Fibroblast of skin of scalp (primary cell): ENCODE measurements at places on chromosomes 7 and 10.
A peak's percentile ranks its signal among the peaks of the same experiment; 100 is the strongest.

DNA sequence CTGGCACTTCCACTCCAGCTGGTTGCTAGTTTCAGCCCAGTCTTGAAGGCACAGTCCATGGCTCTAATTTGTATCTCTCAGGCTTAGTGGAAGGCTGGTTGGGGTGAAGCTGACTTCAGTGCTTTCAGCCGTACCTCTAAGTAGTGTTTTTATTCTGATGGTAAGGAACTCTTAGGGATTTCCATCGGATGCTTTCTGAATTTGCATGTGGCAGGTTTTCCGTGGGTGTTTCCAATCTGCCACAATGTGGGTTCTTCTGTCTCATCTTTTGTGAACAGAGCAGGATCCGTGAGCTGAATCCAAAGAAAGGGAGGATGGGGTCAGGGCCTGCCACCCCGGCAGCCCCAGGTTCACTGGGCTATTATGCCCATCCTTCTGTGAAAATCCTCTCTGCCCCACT, 607.9 kb upstream of the MKI67 start:
- no peak for DNase-seq

DNA sequence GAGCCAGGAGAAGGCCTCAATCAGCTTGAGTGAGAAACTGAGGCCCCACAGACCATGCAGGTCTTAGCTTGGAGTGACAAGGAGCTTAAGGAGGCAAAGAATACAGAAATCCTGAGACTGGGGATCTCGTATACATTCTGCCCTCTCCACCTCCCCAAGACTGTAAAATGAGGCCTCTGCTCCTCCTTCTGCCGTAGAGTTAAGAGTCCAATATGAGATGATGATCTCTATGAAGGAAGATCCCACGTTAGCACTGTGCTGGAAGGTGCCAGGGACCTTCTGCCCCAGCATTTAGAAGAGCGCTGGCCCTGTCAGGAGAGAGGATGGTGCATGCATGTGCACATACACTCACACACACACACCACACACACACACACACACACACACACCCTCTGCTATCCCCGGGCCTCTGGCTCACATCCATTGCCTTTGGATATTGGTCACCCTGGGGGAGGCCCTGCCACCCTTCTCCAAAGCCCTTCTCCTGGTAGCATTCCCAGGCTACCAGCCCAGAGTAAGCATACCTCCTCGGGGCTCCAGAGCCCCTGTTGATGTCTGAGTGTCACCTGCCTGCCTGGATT, 15.0 kb downstream of the ZCCHC24 start:
- DNase-seq, result no peak

DNA sequence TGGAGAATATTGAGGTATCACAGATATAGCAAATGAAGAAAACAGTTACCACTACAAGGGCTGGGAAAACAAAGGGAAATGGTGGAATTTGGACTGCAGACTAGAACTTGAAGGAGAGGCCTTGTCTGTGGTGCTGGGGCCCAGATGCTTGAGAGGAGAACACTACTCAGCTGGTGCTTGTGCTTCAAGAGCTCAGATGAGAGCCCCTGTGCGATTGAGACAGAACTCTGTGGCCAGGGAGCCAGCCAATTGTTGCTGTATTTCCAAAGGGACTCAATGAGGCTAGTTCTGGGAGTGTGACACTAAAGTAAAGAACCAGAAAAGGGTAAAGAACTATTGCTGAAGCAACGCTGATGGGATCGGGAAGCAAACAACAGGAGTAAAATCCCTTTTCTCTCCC, 406.5 kb upstream of the SEMA3D start:
- no peak for DNase-seq

GRCh38 chr10:74923556-74923955, 97.2 kb downstream of the KAT6B start:
- DNase-seq, result no peak

DNA sequence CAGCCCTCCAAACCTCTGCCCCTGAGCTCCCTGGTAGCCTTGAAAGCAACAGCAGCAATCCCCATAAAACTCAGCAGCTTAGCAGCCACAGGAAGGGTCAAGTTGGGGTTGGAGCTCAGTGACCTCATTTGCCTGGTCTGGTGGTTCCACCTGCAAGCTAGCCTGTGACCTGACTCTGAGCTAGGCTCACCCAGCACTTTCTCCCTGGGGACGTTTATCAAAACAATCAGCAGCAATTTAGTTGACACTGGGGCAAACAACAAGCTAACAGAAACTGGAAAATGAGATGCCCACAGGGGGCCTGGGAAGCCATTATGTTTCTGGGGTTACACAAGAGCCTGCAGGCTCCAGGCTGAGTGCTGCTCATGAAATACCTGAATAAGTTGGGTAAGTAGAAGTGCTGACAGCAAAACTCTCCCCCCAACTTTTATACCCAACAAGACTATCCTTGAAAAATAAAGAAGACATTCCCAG, 22.4 kb upstream of the CRYGN start:
- DNase-seq, result no peak

- peak; percentile 73 for DNase-seq
These were observed 8.3 kb downstream of the TSPAN14 start for GRCh38 chr10:80462299-80462980.

GRCh38 chr10:78956391-78956790, 112.4 kb upstream of the ZMIZ1 start:
- no peak for DNase-seq

- DNase-seq, result peak; percentile 60
These were observed 121.7 kb downstream of the DOCK4 start for GRCh38 chr7:112084520-112084971.

DNA sequence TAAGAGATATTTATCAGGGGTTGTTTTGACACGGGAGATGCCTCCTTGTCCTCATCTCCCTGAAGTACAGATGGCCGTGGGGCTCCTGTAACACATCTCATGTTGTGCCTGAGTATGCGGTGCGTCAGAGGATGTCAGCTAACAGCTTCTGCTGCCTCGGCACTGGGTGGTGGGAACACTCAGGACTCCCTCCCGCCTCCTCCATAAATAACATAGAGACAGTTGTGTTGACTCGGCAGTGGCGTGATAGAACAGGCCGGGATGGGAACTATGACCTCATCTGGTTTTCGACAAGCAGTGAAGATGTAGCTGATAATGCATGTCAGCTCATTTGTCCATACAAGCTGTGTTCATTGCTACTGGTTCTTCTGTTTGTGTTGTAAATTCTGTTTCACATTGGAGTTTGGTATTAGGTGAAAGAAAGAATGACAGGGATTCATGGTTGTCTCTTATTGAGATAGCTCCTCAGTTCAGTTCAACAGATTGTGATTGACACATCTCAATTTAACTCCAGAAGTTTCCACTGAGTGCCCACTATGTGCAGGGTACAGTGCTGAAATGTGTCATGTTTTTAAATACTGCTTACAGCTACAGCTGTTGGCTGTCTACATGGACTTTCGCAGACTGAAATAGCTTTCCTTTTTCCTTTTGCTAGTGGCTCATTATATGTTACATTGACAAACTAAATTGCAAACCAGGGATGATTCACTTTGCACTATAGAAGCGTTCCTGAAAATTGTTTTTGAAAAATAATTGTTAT, 87.4 kb downstream of the CHN2 start:
- DNase-seq, result peak; percentile 18

DNA sequence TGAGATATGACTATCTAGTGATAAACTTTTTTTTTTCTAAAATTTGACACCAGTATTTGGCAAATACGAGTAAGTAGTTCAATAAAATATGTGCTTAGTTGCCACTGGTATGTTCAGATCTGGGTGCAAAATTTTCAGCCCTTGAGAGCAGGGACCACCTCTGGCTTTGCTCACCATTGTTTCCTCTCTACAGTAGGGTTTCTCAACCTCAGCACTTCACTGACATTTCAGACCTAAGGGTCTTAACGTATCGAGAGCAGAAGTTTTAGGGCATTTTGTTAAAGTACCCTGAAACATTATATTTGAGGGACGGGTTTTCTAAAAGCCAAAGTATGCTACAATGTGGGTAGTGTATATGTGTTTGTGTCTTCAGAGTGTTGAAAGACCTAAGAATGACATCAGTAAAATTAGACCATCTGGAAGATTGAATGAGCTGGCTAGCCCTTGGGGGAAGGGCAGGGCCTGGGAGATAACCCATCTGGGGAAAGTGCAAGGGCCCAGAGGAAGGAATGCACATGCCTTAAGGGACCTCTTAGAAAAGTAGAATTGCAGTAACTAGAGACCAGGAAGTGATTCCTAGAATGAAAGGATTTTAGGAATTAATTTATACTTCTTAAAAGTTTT, 11.8 kb downstream of the BZW2 start:
- peak; percentile 84 for DNase-seq

DNA sequence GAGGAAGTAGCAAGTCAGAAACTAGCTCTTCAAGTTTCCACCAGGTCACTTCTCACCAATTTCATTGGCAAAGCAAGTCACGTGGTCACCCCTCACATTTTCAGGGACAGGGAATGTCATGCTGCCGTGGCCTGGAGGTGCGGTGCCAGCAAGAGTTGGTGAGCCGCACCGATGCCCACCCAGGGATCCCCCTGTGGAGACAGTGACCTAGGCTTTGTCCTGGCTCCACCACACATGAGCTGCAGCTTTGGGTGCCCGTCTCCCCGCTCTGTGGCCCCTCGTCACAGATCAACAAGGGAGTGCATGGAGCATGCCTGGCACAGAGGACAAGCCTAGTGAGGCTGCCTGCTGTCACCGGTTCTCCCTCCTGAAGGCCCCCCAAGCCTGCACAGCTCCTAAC, 226.7 kb upstream of the PPP2R2D start:
- no peak for DNase-seq

DNA sequence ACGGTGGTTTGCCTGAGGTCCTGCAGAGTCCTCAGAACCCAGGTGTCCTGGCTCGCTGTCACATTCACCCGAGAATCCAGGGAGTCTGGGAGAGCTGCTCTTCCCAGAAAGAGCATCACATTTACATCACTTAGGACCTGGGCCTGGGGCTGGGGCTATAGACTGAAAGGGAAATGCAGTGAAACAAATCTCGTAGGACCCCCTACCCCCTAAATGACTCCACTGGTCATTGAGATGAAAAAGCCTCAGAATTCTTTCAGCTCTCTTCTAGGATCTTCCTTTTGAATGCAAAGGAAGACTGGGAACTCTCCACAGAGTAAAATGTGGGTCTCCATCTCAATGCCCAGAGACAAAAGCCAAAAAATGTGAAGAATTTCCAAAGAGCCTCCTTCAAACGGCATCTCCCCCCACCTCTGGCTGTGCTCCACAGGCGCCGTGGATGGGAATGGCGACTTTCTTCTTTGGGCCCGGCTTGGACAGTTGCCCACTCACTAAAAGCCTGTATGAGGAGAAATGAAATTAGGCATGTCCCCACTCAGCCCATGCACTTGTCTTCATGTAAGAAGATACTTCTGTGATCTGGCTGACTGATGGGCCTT, 49.0 kb upstream of the PODXL start:
- DNase-seq, result peak; percentile 46

DNA sequence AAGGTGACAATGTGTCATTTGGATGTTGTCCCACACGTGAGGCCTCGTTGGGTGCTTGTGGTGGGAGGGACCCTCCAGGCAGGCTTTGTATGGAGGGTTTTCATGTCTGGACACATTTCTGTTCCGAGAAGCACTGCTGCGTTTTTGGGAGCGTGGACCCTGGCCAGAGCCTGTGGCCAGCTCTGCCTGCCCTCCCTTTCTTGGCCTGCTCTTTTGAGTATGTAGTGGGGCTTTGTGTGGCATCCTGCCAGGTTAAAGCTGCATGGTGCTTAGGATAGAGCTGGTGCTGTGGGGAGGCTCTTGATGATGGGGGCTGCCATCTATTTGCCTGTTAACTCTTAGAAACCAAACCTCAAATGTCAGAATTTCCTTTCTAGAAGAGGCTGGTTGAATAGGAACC, 45.7 kb downstream of the GLRX3 start:
- DNase-seq, result no peak

GRCh38 chr10:127578259-127578960, 29.3 kb downstream of the NPS start:
- DNase-seq, result no peak

GRCh38 chr10:1074052-1074747, 18.0 kb downstream of the WDR37 start:
- DNase-seq, result no peak

- no peak for DNase-seq
These were observed 63.0 kb downstream of the PAPSS2 start for GRCh38 chr10:87722716-87723115.

DNA sequence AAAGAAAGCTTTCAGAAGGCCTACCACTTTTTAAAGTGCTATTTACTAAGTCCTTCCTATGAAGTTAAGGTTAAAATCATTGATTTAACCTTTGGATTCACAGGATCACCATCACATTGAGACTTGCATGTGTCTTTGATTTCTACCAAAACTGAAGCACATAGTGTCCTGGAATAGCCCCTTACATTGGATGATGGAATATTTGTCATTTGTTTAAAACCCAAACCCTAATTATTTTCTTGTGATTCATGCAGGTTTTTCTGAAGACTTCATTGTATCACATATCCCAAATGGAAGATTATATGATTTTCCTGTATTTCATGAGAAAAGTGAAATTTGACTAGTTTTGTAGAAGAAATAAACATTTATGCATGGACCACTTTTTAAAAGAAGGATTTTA, 3.3 kb downstream of the SEMA3A start:
- no peak for DNase-seq

DNA sequence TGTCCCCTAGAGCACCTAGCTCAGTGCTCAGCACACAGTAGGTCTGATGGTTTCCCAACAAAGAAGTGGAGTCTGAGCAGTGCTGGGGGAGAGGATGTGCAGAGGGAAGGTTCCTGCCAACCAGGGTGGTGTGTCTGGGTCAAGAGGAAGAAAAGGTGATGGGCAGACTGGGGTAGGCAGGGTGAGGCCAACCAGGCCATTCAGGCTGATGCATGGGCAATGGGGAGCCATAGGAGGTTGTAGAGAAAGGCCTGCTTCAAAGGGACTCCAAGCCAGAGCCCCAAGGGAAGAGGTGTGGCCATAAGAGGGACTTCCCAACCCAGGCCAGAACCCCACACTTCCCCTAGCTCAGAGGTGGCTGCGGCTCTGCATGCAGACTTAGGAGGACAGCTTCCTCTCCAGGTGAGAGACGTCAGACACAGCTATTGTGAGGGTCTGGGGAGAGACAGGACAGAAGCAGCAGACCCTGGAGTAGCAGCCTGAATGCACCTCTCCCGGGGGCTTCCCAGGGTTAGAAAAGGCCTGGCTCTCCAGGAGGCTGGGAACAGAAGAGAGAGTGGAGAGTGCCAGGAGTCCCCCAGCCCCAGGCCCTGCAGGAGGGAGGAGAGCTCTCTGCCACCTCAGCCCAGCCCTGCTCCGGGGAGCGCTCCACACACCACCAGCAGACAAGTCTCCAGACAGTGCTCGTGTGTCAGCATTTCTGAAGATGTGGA, 87.4 kb upstream of the ZMIZ1 start:
- DNase-seq, result no peak

DNA sequence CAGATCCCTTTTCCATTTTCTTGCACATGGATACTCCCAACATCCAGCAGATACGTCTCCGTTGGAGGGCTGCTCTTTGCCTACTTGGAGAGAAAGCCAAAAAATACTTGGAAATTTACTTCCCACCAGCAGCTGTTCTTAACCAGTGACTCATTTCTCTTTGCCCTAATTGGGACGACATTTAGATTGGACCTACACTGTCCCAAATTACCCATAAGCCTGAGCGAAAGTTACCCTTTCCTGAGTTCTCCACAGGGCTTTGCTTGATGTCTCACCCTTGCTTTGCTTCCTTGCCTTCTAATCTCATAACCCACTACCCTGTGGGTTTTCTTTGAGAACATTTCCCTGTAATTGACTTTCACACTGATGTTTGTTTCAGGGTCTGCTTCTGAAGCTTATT, 48.1 kb downstream of the SAMD8 start:
- DNase-seq, result no peak
